ENCODE measurements at places on chromosomes 4 and X. TPM values are rescaled to one million over a fixed set of nuclear protein-coding genes. Genes with fewer than 3 reads are reported as not detected.

MAGEA10 gene
- not detected for total RNA-seq

IQCM gene
- total RNA-seq, result not detected

DGKK gene
- 0.10 TPM for total RNA-seq

RHOXF2B gene
- total RNA-seq, result not detected

TLR2 gene
- total RNA-seq, result 7.1 TPM

FAM47B gene
- total RNA-seq, result not detected
